Ureter (tissue), 1 donor: ENCODE measurements at places on chromosomes 2 and 18. TPM values are rescaled to one million over a fixed set of nuclear protein-coding genes. Genes with fewer than 3 reads are reported as not detected.
A peak's percentile ranks its signal among the peaks of the same experiment; 100 is the strongest.

GRCh38 chr2:78120275-78120674 is 598.1 kb upstream of the LRRTM4 start:
- DNase-seq: no peak

- DNase-seq: no peak
Observed at GRCh38 chr18:35345950-35346349, 1.7 kb upstream of the ZNF24 start.

The FOXD4L1 gene
- 0.39 TPM for total RNA-seq

The TGFBRAP1 gene
- total RNA-seq: 22.9 TPM

- no peak for DNase-seq
Observed at GRCh38 chr18:59690996-59691395, 6.2 kb downstream of the CCBE1 start.

The IL1B gene
- 3.5 TPM for total RNA-seq

The PIEZO2 gene
- total RNA-seq: 3.9 TPM

The REG1B gene
- not detected for total RNA-seq

The ZDBF2 gene
- 13.0 TPM for total RNA-seq

GRCh38 chr18:77210249-77210648 is 39.4 kb upstream of the GALR1 start:
- DNase-seq: no peak

The AQP12B gene
- not detected for total RNA-seq

DNA sequence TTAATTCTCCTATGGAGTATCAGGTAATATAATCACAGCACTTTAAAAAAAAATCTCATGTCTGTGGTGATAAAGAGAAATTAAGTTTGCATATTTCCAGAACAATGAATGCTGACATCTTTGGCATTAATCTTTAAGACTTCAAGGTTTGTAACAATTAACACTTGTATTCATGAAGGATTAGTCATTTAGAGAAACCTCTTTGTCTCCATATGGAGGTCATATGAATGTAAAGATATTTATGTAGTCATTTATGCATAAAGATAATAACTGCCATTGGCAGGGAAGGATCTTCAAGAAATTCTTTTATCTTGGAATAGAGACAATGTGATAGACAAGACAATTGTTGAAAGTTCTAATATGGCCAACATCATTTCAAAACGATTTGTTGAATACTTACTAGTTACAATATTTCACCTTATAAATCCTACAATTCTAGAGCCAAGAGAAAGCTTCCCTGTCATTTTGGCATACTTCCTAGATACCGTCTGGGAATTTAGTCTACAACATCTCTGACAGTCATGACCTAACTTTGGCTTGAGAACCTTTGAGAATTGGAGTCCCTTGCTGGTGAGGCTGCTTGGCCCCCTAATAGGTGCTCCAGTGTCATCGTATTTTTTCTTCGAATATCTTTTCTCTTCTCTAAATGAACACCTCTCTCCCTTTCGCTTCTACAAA is 33.6 kb downstream of the RASGRP3 start:
- DNase-seq: no peak

GRCh38 chr2:105538840-105539239 is 140.0 kb upstream of the FHL2 start:
- DNase-seq: peak; percentile 14

DNA sequence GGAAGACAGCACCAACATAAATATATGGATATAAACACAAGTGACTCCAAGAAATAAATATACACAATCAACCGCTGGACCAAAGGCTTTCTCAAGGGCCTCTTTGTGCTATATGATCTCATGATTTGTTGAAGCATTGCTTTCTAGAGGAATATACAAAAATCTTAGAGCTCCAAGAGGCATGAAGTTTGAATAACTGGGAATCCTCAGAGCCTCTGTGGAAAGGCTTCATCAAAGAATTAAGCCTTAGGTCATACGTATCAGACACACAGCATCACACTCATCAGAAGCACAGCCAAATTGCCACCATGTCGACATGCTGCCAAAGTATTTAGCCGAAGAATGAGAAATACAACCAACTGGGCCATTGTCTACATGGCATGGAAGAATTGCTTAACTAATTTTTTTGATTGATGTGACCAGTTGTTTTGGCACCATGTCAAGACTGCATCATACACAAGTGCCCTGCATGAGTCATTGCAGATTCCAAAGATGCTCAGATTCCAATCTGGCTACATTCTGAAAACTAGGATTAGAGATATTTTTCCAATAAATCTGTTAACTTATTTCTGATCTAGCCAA is 860.6 kb upstream of the ZEB2 start:
- DNase-seq: no peak

The NGEF gene
- 8.1 TPM for total RNA-seq

The MATN3 gene
- total RNA-seq: 2.2 TPM

DNA sequence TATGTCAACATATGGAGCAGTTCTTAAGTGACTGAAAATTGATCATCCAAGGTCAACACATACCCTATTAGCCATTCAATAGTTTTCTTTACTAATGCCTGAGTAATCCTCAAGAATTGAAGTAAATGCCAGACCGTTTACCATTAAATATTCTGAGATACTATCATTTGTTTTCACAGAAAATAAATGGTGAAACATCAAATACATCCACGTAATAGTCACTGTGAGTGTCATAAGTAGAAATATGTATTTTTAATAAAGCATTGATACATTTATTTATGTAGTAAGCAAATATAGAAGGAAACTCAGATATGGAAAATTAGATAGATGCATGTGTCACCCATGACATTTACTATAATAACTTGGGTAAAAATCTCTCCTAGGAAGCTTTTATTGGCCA is 927.8 kb upstream of the NRXN1 start:
- DNase-seq: no peak

The ZBTB7C gene
- total RNA-seq: 72.1 TPM

The POTEC gene
- not detected for total RNA-seq

GRCh38 chr18:63646936-63647335 is 2.9 kb upstream of the SERPINB4 start:
- no peak for DNase-seq
